ENCODE measurements at places on chromosomes 6 and 20.
A peak's percentile ranks its signal among the peaks of the same experiment; 100 is the strongest.

GRCh38 chr6:159862103-159862502 is 28.7 kb upstream of the MAS1 start:
- DNase-seq, result no peak

DNA sequence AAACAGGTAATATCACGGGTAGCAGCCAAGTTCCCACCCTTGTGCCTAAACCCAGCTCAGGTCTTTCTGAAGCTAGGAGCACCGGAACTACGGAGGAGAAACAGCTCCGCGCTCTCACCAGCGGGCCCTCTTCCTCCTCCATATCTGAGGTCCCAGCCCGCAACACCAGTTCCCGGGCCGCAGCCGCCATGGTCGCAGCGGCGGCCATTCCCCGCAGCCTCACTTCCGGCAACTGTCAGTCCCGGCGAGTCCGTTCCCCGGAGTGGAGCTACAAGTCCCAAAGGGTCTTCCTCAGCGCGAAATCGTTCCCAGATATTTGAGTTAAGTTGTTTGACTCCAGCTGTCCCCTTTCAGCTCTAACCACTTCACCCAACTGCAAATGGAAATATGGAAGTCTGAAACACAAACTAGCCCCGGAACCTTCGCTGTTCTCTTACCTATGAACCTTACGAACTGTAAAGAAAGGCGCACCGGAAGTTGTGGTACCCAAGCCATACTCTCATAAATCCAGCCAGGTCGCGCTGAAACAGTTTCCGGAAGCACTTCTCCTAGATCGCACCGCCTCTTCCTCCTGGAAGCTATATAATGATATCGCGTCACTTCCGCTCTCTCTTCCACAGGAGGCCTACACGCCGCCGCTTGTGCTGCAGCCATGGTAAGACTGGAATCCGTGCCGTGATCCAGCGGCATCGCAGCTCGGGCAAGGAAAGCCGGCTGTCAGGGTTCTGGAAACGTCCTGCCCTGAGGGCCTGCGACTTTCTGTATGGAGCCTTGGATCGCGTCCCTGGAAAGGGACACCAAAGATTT is at the start of the genes RPS18 and VPS52:
RPS18 (plus strand) TSS at position 608 of the 807 bp plus-strand sequence; CDS start at position 653, 45 bp downstream.
VPS52 (minus strand) TSS at position 409 of the 807 bp plus-strand sequence; CDS start at position 208, 201 bp downstream.
- DNase-seq, result peak; percentile 71

DNA sequence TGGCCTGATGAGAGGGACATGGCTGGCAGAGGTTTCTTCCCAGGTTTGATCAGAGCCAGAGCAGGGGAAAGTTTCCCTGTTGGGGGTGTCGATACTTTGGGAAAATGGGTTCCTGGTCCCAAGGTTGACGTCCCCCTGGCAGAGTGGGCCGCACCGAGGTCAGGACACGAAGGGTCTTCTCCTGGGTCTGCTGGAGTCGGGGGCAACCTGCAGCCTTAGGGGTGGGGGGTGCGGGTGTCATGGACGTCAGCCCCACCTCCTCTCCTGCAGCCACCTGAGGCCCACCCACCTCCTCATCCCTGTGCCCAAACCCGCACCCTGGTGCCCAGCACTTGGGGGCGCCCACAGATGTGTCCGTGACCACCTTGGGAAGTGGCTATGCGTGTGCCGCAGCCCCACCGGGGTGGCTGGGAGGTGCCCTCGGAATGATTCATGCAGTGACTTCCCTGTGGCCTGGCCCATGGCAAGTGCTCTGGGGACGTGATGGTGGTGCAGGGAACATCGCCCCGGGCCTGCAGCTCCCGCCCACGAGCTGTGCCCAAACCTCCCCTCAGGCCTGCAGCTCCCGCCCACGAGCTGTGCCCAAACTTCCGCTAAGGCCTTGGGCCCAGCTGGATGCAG is 64.9 kb downstream of the YTHDF1 start:
- no peak for DNase-seq

DNA sequence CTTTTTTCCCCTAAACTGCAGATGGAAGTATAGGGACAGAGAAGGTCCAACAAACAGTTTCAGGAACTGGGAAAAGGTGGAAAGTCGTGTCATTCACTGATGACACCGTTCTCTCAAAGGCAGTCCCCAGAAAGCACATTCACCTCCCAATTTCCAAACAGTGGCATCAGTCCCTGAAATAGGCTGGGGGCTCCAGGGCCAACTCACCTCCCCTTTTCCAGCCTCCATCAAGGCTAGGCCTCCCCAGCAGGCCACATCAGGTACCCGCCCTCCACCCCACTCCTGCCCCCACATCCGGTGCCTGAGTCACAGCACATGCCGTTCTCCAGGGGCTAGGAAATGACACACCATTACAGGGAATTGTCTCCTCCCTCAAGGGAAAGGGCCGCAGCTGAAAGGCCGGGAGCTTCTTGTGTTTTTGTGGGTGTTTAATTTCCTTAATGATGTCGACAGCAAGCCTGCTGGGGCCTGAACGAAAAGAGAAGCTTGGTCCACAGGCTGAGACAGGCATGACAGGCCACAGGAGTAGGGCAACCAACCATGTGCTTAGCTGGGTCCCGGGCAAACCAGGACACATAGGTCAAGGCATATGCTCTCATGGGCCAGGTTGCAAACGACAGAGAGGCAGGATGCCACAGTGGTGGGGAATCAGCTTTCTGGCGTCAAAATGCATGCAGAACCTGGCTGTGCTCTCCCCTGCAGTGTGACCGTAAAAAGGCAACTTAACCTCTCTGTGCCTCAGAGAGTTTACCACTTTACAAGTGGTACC is 39.2 kb downstream of the ZMYND8 start:
- DNase-seq, result peak; percentile 8

DNA sequence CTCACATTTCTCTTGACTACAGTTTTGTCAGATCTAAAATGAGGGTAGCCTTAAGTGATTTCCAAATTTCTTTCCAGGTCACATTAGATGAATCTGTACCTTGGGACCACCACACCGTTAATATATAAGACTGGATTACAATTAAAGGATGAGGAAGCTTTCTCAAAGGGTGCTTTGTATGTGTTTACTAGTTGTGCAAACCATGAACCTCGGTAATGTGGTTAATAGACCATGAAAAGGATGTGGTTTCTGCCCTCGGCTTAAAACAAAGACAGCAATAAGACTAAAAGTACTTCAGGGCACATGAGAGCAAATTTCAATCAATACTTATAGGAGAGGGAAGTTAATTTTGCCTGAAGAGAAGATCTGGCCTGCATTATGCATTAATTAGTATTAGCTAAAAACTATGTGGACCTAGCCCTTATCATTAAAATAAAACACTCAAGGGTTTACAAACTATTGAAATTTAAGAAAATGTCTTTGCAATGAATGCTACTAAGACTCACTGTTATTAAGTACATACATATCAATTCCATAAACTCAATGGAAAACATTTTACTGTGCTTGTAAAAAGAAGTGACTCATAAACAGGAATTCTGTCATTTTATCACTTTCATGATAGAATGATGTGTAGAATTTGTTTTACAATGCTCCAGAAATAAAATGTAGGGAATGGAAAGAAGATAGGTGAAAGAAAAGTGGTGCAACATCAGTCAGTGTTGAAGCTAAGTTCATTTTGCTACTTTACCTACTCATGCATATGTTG is 936 bp upstream of the TMX4 start:
- no peak for DNase-seq

- DNase-seq, result no peak
These were observed 4.4 kb downstream of the NCOA5 start for GRCh38 chr20:46085179-46085851.

DNA sequence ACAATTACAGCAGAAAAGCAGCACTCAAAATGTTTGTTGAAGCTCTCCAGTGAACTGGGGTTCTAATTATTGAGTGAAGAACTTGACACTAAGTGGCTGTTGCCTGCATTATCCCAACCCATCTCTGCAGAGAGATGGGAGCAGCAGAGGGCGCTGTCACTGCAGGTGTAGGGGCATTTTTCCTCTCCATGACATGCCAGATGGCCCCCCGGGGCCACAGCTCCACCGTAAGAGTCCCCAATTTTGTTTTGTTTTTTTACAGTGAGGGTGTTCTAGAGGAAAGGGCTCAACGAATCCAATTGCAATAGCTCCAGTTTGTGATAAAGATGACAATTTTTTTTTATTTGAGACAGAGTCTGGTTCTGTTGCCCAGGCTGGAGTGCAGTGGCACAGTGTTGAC is 1.9 kb upstream of the FUCA2 start:
- DNase-seq, result no peak

GRCh38 chr20:59625214-59625922 is 21.0 kb downstream of the PHACTR3 start:
- DNase-seq, result no peak

DNA sequence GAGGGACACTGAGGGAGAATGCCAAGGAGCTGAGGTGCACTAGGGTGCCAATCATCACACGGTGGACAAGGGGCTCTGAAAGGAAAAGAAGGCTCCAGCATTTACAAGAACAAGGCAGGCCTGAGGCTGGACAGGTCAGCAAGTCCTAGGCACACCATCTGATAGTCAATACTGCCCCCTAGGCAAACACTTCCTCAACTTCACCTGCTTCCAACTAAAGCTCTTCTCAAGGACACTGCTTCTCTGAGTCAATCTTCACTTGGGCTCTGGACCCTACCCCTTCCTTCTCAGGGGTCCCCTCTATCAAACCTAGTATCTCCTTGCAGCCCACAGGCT is 37.7 kb upstream of the SLC4A11 start:
- no peak for DNase-seq

- no peak for DNase-seq
These were observed 14.7 kb upstream of the HMGN3 start for GRCh38 chr6:79249136-79249535.

DNA sequence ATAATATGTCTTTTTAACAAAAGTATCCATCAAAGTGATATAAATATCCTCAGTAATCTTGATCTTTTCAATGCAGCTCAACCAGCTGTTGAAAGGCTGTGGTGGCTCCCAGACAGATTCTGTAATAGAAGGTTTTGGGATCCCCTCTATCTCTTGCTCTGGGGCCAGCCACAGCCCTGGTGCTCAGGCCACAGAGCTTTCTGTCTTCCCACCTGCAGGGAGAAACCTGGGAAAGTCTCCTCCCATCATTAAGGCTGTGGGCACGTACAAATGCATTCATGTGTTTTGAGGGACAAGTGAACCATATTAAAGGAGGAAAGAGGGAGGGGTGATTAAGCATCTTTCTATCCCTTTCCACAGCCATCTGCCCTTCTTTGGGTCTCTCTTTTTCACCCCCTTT is 183.1 kb downstream of the PRDM13 start:
- no peak for DNase-seq

DNA sequence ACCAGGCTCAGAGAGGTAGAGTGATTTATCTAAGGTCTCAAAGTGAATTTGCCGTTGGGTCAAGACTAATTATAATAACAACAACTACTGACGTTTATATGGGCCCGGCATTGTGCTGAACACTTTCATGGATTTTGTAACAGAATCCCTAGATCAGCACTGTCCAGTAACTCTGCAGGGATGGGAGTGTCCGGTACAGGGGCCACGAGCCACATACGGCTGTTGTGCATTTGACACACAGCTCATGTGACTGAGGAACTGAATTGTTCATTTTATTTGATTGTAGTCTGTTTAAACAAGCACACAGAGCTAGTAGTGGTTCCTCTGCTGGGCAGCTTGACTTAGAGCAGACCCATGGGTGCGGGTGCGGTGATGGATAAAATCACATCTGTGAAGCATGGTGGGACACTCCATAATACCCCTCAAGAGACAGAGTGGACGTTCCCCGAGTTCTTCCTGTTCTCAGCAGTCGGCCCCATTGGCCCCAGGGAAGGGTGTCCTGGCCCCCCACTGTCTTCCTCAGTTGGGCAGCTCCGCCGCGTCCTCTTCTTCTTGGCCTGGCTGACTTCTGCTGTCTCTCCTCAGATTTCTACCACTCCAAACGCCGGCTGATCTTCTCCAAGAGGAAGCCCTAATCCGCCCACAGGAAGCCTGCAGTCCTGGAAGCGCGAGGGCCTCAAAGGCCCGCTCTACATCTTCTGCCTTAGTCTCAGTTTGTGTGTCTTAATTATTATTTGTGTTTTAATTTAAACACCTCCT is 6.8 kb downstream of the CDKN1A start:
- DNase-seq, result no peak

- no peak for DNase-seq
These were observed 3.9 kb downstream of the ATXN1 start for GRCh38 chr6:16757332-16757731.

DNA sequence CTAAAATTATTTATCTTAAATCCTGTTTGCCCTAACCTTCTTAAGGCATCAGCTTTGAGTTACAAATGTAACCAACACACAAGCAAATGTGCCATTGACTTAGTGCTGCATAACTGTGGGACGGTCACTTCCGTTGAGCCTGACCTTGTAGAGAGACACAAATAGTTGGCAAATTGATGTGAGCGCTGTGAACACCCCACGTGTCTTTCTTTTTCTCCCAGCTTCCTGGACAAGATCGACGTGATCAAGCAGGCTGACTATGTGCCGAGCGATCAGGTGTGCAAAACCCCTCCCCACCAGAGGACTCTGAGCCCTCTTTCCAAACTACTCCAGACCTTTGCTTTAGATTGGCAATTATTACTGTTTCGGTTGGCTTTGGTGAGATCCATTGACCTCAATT is 56.4 kb downstream of the GNAS start:
- no peak for DNase-seq

DNA sequence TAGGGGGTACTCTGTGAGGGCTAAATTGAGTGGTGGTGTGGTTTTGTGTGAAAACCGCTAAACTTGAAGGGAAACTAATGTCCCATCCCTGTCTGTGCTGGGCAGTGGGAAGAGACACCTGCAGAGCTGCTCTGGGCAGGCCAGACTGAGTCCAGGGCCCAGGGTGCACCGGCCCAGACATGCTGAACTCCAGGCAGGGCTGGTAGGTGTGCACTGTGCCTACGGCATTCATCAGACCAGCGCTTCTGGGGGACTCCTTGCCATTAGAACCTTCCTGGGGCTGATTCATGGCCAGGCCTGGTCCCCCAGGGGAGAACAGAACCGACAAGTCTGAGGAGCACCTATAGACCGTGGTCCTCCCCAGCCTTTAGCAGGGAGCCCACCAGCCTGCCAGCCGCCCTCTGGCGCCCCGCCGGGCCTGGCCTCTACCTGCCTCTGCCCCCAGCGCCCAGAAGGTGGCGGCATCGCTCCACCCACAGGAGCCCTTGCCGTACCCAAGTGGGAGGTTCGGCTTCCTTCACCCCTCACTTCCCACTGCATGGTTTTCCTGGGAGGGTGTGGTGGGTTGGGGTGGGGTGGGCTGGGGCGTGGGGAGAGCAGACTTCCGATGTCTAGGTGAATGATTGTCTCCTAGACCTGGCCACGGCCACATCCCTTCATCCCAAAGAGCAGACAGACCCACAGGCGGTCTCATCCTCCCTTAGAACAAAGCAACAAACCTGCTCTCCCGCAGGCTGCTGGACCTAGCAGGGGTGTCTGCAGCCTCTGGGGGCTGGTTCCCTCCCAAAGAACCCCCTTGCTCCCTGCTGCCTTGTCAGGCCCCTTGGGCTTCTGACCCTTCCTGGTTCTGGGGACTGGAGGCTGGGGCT is 15.5 kb downstream of the CCDC167 start:
- DNase-seq, result peak; percentile 59

DNA sequence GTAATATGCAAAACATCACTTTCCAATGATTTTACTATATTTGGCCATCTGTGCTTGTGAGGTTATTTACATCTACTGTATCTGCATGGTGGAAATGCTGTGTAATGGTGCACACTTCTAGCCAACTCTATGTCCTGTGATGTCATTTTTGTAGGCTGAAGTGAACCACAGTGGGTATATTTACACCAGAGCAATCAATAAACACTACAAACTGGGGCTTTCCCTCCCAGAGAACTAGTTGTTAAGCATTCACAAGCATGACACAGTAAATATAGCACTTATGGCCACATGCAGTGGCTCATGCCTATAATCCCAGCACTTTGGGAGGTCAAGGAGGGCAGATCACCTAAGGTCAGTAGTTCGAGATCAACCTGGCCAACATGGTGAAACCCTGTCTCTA is 4.9 kb downstream of the SLC22A2 start:
- no peak for DNase-seq

GRCh38 chr6:21616005-21616404 is 22.5 kb downstream of the SOX4 start:
- DNase-seq, result no peak

- no peak for DNase-seq
These were observed 44.3 kb downstream of the EZR start for GRCh38 chr6:158774717-158775449.
